CD4-positive, alpha-beta T cell treated with Interleukin-6 at 100 ng/mL for 8 hours (primary cell): ENCODE measurements at places on chromosomes 7 and 10.
A peak's percentile ranks its signal among the peaks of the same experiment; 100 is the strongest.

DNA sequence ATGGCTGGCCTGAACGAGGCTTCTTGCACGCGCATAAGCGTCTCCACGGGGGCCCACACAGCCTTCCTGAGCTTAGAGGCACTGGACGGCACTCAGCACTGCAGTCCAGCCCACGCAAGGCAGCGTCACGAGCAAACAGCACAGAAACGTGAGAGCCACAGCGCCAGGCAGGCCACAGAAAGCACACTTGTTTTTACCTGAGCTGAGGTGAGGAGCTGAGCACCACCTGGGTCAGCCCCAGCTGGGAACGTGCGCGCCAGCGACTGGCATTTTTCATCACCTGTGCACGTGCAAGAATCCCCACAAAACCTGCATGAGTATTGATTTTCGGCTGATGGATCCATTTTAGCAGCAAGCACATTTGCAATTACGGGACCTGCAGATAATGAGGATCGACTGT lies 26.7 kb downstream of the IQCE start:
- no peak for DNase-seq

- peak; percentile 61 for DNase-seq
Observed at GRCh38 chr10:91251430-91252056, 31.1 kb downstream of the PCGF5 start.

DNA sequence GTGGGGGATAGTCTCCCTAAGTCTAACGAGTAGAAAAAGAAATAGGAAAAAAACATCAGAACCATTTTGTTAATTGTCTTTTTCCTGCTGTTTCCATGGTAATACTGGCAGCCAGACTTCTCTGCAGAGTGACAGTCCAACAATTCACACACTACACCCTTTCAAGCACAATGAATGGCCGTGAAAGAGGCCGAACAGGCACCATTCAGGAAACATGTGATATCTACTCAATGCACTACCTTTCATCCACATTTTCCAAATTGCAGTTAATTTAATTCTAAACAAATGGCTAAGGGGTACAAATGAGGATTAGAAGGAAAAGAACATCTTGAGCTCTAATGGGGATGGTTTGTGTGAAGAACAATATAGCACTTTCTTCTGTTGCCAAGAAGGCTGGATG lies 358.5 kb upstream of the ANKRD30A start:
- DNase-seq = no peak

DNA sequence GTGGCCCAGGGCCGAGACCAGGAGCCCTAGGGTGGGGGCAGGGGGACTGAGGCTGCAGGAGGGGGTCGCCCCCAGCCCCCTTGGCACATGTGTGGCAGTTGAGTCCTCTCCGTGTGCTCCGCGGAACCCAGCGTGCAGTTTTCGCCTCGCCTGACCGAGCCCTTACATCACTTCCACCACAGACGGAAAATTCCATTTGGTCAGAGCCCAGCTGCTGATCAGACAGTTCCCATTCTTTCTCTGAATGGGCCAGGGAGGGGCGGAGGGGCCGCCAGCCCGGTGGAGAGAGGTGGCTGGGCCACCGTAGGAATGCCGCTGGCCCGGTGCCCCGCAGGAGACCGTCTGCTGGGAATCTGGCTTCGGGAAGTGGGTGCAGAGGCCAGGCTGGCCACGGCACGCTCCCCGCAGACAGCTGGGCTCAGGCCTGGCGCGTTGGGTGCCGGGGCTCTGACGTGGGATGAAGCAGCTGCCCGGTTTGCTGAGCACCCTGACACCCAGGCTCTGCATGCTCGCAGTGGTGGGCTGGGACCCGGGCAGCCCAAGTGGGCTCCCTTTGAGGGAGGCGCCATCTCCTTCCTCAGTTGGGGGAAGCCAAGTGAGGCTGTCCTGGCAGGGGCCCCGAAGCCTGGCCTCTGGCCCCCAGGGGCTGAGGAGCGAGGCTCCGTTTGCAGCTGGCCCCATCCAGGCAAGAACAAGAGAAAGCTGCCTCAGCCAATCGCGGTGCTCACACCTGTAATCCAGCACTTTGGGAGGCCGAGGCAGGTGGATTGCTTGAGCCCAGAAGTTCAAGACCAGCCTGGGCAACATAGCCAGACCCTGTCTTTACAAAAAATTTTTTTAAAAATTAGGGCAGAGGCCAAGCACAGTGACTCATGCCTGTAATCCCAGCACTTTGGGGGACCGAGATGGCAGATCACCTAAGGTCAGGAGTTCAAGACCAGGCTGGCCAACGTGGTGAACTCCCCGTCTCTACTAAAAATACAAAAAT lies 9.9 kb downstream of the TTYH3 start:
- no peak for DNase-seq

GRCh38 chr10:86294346-86295265 lies 72.0 kb downstream of the GRID1 start:
- no peak for DNase-seq

DNA sequence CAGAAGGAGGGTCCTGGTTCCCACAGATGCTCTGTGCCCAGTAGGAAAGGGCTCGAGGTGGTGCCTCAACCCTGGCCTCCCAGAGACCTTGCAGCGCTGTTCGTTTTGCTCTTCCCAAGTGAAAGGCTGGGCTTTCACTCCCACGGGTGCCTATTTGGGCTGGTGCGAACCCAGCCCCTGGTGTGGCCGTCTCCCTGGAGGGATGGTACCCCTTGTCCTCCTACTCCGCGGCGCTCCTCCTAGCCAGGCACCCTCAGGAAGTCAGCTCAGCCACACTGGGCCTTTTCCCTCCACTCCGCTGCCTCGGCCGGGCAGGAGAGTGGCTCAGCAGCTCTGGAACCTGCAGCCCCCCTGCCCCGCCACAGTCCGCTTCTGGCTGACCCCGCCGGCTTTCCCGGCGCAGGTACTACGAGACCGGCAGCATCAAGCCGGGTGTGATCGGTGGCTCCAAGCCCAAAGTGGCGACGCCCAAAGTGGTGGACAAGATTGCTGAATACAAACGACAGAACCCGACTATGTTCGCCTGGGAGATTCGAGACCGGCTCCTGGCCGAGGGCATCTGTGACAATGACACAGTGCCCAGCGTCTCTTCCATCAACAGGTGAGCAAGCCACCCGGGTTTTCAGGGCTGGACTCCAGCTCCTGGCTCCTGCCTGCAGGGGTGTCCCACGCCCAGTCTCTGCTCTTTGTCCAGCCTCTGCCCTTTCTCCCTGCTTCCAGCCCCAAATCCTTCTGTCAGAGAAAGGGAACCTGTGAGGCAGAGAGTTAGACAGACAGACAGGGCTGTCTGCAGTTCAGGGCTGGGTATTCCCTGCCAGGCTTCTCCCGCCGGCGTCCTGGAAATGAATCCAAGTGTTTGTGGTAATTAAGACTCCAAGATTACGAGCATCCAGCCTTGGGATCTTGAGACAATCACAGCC lies 5.2 kb downstream of the PAX2 start:
- DNase-seq = no peak

GRCh38 chr7:35985126-35985754 lies 167.8 kb upstream of the EEPD1 start:
- peak; percentile 81 for DNase-seq

DNA sequence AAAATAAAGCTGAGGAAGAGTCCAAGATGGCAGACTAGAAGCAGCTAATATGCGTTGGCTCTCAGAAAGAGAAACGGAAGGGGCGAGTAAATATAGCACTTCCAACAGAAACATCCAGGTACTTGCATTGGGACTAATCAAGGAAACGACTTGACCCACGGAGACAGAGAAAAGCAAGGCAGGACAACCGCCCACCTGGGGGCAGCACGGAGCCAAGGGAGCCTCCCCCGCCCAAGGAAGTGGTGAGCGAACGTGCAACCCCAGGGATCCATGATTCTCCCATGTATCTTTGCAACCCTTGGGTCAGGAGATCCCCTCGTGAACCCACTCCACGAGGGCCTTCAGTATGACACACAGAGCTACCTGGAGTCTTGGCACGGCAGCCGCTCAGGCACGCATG lies 45.4 kb upstream of the GRM3 start:
- DNase-seq = no peak

- no peak for DNase-seq
Observed at GRCh38 chr7:48245751-48246472, 74.7 kb downstream of the ABCA13 start.

- no peak for DNase-seq
Observed at GRCh38 chr7:152006336-152006735, 19.1 kb upstream of the GALNT11 start.

DNA sequence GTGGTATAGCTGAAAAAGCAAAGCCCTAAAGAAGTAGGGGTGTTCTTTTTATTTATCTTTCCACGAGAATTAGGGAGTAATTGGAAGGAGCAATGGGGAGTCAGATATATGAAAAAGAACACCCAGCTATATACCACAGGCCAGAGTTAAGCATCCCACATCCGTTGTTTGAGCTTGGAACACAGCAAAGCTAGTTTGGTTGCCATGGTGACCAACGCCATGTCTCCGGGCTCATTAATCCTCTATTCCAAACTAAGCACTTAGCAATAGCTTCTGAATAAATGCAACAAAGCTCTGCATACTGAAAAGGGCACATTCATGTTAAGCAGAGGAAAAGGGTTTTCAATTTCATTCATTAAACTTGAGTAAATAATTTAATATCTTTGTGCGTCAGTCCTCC lies 23.5 kb downstream of the ASB4 start:
- DNase-seq = no peak

DNA sequence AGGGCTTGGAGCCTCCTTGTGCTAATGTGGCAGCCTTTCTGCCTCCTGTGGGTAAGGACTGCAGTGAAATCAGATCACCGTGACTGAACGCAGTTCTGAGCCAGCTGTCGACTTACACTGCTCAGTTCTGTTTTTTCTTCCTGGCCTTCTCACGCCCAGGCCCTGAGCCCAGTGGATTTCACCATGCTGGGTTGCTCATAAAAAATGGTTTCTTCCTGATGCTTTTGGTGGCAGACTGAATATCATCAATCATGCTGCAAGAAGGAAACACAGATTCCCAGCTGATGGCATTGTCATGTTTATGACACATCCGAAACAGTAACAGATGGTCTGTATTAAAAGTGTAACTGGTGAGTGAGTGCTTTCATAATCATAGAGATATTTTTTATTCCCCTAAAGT lies 389.6 kb downstream of the GALNT17 start:
- DNase-seq = no peak

- no peak for DNase-seq
Observed at GRCh38 chr10:17256627-17257026, 28.6 kb downstream of the VIM start.

- no peak for DNase-seq
Observed at GRCh38 chr7:5797716-5798115, 16.3 kb upstream of the RNF216 start.

- DNase-seq = no peak
Observed at GRCh38 chr7:101362334-101363195, at the start of gene COL26A1. TSS of gene COL26A1 (plus strand) at chr7:101362875. CDS start at chr7:101363033, 158 bp downstream.

- DNase-seq = no peak
Observed at GRCh38 chr7:50651271-50651989, 86.2 kb upstream of the DDC start.

DNA sequence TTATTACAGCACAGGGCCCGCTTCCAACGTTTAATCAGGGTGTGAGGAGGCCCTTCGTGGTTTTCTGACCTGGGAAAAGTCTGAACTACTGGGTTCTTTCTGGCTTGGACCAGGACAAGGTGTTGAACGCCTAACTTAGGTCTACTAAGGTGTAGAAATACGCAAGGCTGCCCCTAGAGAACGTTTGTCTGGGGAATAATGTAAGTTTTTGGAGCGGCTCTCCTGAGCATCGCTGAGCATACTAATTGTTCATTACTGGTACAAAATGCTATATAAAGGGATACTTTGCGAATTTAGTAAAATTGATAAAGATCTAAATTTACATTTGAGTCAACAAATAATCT lies 32.4 kb upstream of the TOMM7 start:
- no peak for DNase-seq

DNA sequence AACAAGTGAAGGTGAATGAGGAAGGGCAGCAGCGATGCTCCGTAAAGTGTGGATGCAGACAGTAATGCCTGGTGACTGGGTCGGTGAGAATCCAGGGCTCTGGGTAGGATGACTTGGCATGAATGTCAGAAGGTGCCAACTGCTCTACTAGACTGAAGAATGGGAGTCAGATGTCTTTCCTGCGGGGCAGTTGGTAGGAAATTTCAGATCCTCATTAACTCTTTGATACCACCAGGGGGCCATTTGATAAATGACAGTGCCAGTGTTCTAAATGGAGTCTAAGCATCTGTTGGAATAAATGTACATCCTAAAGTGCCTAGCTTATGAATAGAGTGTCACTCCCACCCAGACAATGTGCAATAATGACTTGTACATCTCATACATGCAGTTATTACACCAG lies 462.0 kb downstream of the GRM8 start:
- DNase-seq = no peak

DNA sequence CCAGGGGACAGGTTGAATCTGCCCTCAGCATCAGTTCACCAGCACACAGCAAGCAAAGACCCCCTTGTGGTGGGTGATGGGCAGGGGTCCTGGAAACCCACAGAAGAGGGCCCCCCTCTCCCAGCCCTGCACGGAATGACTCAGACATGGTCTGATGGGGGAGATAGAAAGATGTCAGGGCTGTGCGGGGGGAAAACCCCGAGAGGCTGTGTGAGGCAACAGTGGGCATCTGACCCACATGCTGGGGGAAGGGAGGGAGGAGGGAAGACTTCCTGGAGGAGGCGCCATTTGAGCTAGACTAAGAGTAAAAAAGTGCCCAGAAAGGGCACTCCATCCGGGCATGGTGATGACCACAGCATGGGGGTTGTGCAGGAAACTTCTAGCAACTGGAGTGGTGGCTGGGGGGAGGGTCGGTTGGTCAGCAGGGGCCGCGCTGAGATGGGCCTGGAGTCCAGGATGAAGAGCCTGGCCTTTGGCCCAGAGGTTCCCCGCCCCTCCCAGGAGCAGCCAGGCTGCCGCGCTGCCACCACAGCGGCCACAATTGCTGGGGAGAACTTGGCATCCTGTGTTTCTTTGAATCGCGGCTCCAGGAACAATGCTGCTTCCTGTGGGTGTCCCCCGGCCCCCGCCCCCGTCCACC lies 2.5 kb downstream of the LFNG start:
- DNase-seq = peak; percentile 74

DNA sequence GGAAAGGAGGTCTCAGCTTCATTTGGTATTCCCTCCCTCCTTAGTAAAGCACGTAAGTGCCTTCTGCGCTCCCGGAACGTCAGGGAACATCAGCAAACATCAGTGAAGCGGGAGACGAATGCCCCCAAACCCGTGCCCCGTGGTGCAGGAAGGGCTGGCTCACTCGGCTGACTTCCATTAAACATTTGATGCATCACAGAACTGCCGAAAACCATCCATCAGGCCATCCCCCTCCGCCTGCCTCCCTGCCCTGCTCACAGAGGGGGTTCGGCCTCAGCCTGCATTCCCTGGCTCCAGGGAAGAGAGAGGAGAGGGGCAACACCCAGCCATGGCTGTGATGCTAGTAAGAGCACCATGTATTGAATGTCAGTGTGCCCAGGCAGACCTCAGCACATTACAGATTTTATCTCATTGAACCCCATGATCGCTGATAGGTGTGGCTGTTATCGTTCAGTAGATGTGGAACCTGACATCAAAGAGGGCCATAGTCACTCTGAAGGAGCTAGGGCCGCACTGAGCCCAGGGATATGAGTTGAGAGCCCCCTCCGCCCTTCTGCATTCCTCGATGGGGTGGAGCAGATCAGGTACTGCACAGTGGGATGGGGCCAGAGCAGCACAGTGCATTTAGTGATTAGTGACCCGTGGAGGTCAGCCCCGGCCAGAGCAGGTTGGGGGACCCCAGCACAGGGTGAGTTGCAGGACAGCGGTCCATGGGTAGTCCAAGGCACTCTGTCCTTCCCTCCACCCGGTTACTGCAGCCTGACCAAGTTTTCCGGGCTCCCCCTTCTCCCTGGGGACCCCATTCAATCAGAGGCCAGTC lies 146.4 kb downstream of the RPS24 start:
- no peak for DNase-seq

- DNase-seq = no peak
Observed at GRCh38 chr10:76396134-76396533, 964.7 kb downstream of the LRMDA start.

GRCh38 chr10:5608608-5609220 lies 57.7 kb downstream of the ASB13 start:
- DNase-seq = no peak
